ENCODE measurements at places on chromosomes 6 and 20.

GRCh38 chr6:40302856-40303454, 284.2 kb downstream of the LRFN2 start:
- DNase-seq, result no peak

- DNase-seq, result no peak
These were observed at the start of gene HIVEP1 for GRCh38 chr6:12012038-12012557. Gene HIVEP1 (plus strand): TSS chr6:12012312. CDS start chr6:12015629, 3,317 bp downstream.

- DNase-seq, result no peak
These were observed 297.3 kb downstream of the PHACTR1 start for GRCh38 chr6:13013681-13014503.

GRCh38 chr6:36068012-36068392, 40.4 kb downstream of the MAPK14 start:
- no peak for DNase-seq
